ENCODE measurements at places on chromosomes 13 and 19. TPM values are rescaled to one million over a fixed set of nuclear protein-coding genes. Genes with fewer than 3 reads are reported as not detected.

DNA sequence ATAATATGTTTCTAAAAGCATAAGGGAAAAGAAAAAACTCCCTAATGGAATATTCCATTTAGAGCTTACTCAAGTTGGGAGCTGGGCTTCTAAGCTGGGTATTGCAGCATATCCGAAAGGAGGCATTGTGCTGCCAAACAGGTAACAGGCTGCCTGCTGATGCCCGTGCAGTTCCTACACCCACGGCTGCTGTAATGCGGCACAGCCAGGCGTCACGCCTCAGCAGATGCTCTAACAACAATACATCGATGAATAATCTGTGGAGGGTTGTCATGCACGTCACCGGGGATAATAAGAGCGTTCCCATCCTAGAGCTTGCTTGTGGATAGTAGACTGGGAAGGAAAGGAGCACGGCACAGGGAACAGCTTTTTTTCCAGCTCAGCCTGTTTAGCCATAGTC, 1582.1 kb upstream of the SLC10A2 start:
- DNase-seq: peak; percentile 38

DNA sequence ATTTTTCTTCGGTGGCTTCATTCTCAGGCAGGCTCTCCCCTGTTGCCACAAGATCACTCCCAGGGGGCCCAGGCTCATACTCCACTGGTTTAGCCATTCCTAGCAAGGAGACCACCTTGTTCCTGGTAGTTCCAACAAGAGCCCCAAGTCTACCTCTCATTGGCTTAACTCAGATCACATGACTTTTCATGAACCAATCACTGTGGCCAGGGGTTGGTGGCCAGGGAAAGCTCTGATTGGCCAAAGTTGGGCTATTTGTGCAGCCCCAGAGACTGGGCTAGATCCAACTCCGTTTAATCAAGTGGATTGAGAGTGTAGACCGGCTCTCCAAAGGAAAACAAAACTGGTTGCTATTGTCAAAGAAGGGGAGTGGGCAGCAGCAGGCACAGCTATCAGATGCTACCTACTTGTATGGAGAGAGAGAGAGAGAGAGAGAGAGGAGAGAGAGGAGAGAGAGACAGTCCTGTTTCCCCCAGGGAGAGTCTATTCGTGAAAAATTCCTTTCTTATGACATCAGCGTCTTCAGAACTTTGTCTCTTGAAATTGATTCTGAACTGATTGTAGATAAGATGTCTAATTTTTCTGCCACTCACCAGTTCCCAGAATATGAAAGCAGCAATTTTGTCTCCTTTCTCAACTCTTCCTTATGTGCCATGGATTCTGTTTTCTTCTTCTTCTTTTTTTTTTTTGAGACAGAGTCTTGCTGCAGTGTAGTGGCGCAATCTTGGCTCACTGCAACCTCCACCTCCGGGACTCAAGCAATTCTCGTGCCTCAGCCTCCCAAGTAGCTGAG, 5.9 kb downstream of the CEACAM19 start:
- DNase-seq: peak; percentile 61

GRCh38 chr19:35977446-35978222, 17.4 kb upstream of the SDHAF1 start:
- DNase-seq: no peak

The KRTDAP gene
- not detected for total RNA-seq

DNA sequence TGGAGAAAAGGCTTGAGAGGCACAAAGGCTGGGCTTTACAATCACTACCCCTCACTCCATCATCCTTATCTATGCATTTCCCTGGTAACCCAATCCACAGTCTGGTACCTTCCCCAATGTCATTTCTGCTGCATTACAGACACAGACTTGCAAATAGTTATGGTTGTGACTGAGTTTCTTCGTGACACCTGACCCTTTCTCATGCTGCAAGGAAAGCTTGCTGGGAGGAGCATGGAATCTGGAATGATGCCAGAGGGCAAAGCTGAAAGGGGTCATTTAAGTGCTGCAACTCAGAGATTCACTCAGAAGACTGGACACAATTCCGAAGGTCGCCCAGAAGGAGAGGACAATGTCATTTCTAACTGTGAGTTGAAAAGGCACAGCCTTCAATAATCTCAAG, at the start of gene LGALS16:
TSS of gene LGALS16 (plus strand) at position 301 of the 400 bp plus-strand sequence. CDS start at position 350, 49 bp downstream.
- DNase-seq: no peak

The ZNF701 gene
- 13.5 TPM for total RNA-seq

The SELENOV gene
- total RNA-seq: not detected

DNA sequence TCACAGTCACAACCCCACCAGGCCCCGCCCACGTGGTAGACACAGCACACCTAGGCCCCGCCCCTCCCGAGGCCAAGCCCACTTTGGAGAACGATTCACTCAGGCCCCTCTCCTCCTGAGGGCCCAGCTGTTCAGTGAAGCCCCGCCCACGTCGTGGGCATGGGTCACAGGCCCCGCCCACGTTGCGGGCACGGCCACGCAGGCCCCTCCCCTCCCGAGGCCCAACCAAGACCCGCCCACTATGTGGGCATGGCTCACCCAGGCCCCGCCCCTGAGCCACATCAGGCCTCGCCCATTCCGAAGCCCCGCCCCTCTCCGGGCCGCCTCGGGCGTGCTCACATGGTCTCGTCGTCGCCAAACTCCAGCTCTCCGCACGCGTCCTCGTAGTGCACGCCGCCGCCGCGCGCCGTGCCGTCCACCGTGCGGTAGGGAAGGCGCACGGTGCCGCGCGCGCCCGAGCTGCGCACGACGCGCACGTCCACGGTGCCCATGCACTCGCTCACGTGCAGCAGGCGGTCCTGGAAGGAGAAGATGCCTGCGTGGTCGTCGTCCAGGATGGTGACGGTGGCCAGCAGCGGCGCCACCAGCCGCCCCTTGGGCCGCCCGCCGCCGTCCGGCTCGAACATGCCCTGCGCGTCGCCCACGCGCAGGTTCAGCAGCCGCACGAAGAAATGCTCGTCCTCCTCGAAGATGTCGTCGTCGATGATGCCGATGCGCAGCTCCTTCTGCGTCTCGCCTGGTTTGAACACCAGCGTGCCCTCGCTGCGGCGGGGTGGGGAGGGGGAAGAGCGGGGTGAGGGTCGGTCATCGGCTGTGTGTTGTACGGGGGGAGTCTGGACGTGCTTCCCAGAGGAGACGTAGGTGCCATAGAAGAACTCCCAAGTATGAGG, 24.0 kb downstream of the SLC8A2 start:
- DNase-seq: peak; percentile 39

The ARGLU1 gene
- 22.9 TPM for total RNA-seq
